WERI-Rb-1 (cell line): ENCODE measurements at places on chromosomes 7 and 10.

DNA sequence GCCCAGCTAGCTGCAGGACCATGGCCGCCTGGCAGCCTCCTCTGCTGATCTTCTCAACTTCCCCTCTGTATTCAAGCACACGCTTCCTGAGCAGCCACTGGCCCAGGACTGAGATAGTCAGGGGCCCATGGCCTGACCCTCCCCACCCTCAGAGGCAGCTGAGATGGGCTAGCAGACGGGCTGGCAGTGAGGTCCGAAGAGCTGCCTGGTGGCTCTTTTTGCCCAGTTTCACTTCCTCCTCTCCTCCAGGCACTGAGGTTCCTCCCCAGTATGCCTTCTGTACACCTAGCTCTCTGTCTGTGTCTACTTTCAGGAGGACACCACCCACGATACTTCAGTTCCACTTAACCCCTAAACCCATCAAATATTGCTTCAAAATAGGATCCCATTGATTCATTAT, 395.6 kb downstream of the TNS3 start:
- no peak for DNase-seq

- DNase-seq, result no peak
Observed at GRCh38 chr10:1126461-1126860, 70.3 kb downstream of the WDR37 start.

DNA sequence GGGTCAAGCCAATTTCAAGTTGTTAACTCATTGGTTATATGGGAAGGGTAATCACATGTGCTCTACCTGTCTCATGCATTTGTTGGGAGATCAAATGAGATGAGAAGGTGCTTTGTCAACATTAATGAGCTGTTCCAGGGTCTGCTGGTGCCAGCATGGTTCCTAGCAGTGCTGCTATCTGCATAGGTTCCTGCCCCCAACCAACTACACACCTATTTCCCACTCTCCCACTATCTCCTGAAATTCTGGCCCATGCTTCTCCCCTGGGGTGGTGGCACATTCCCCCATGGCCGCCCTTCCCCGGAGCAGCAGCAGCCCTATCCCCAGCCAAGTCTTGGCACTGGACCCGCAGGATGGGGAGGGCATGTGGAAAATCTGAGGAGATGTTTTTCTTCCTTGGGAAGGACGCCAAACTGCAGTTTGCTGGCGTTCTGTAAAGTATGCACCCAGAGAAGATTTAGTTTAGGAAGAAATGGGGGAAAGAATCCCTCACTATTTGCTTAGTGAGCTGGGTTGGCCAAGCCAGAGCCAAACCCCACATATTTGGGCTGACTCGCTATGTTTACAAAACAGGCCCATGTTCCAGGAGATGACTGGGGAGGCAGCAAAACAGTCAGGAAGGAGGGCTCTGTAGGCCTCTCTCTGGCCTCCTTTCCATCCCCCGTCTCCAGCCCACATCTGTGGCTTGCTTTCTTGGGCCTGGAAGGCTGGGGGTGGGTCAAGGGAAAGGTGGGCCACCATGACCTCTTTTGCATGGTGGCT, 42.5 kb downstream of the PPP1R3C start:
- DNase-seq, result no peak

DNA sequence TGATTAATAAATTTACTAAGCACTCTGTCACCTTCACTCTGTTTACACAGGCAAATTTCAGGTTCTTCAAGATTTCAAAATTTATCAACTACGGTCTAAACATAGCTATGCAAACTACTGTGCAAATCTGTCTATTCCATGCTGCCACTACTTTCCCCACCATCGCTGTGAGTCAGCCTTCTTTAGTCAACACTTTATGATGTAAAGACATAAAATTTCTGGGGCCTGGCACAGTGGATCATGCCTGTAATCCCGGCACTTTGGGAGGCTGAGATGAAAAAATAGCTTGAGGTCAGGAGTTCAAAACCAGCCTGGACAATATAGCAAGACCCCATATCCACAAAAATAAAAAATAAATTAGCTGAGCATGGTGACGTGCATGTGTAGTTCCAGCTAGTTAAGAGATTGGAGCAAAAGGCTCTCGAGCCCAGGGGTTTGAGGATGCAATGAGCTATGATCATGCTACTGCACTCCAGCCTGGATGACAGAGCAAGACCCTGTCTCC, 42.6 kb downstream of the CNOT4 start:
- DNase-seq, result no peak

GRCh38 chr10:79496896-79497295, 15.4 kb upstream of the EIF5AL1 start:
- no peak for DNase-seq

DNA sequence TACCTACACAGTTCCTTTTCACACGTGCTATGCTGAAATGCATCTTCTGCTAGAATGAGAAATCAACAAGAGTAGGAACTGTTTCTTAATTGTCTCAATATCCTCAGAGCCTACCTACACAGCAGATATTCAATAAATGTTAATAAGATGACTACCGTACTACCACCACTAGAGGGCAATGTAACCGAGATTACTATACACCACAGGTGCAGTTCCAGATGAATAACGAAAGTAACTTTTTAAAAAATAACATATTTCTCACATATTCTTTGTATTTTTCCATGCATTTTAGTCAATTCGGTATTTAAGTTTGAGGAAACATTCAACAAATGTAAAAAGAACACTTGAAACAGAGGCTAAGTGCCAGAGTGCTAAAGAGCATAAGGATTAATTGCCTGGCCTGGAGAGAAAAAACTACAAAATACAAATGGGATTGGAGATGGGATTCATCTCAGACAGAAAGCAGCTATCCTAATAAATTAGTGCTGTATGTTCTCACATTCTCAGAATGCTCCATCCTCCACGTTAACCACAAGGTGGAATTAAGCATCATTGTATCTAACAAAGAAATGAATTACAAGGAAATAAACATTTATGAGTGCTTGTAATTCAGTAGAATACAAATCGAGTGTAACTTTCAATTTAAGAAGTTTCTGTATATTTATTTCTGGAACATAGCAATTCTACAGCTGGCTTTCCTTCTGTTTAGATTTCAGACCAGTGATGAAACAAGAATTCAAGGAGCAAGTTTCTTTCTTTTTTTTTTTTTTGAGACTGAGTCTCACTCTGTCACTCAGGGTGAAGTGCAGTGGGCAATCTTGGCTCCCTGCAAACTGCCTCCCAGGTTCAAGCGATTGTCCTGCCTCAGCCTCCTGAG, 20.3 kb upstream of the HECTD2 start:
- DNase-seq, result no peak

GRCh38 chr7:97116308-97116707, 1.2 kb upstream of the SDHAF3 start:
- DNase-seq, result no peak

- DNase-seq, result no peak
Observed at GRCh38 chr10:6320320-6321010, 117.7 kb downstream of the PFKFB3 start.

GRCh38 chr7:155796381-155797261, 15.6 kb downstream of the SHH start:
- peak; percentile 46 for DNase-seq

DNA sequence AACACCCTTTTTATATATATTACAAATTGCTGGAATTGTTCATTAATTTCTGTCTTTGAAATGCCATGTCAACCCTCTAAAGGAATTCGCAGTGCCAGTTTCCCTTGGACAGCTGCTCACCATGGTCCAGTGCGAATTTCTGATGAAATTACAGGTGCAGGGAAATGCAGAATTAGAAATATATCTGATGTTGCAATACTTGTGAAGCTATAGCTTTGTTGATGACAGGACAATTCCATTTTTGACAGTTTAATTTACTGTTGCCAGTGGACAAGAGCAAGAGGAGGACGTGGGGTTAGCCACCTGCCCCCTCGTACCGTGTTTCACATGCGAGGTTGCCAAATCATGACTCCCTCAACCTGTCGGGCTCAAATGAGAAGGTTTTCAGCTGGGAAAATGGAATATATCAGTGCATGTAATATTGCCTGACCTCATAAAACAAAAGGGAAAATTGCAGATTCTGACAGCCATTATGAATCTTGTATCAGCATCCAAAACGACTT, 140.6 kb downstream of the MGMT start:
- DNase-seq, result no peak

- no peak for DNase-seq
Observed at GRCh38 chr10:74589226-74589673, 237.2 kb upstream of the KAT6B start.

DNA sequence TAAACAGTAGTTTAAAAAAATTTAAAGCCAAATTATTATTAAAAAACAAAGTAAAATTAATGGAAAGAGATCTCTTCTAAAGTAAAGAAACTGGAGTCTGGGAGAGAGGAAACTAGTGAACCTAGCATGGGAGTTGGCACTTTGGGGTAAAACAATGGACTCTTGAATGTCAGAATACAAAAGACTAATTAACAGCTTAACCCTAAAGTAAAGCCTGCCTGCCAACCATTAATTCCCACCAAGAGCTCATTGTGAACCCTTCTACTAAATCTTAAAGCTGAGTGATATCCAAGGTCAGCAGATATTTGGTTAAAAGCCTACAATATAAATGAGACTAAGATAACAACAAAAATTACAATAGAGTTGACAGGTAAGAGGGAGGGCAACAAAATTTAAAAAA, 36.5 kb downstream of the KMT2C start:
- DNase-seq, result no peak

DNA sequence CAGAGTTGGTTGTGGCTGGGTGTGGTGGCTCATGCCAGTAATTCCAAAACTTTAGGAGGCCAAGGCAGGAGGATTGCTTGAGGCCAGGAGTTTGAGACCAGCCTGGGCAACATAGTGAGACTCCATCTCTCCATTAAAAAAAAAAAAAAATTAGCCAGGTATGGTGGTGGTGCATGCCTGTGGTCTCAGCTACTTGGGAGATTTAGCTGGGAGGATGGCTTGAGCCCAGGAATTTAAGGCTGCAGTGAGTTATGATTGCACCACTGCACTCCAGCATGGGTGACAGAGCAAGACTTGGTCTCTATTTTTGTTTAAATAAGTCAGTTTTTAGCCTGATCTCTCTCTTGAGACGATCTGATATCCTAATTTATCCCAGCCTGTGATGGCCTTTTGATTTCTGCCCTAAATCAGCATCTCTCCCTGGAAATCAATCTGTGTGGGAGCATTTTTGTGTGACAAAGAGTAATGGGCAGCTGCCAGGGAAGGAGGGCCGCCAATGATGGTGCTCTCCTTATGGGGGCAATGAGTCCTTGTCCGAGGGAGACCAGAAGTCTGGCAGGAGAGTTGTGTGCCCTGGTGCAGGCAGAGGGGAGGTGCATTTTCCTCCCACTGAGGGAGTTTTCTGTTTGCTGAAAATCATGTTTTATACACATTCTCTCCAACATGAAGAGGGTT, 111.0 kb downstream of the NRP1 start:
- no peak for DNase-seq

DNA sequence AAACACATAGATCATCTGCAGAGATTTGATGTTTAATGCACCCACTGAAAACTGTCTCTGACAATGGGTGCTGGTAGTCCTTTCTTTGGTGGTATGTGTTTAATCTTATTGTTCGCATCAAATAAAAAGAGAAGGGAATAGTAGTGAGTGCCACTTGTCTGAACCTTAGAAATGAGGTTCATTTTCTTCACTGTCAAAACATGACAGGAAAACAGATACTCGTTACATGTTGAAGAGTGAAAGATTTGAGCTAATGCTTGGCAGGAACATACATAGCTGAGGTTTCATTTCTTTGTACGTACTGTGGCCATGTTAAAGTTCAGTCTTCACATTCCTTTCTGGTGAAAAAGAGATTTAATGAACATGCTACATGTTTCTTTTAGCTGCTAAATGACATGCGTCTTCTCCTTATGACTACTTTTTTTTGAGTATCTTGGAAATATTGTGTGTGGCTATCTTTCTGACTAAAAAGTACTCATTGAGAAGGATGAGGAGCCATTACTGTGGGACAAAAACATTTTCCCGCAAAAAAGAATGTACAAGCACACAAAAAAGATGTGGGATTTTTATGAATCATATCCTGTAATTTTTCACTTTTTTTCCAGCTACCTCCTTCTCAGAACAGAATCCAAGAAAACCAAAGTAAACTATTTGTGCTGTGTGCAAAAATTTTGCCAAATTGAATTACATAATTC, 108.0 kb downstream of the TWIST1 start:
- no peak for DNase-seq

GRCh38 chr7:47724335-47724982, 142.5 kb upstream of the TNS3 start:
- DNase-seq, result no peak

- no peak for DNase-seq
Observed at GRCh38 chr10:96556003-96556402, 30.8 kb downstream of the TM9SF3 start.

DNA sequence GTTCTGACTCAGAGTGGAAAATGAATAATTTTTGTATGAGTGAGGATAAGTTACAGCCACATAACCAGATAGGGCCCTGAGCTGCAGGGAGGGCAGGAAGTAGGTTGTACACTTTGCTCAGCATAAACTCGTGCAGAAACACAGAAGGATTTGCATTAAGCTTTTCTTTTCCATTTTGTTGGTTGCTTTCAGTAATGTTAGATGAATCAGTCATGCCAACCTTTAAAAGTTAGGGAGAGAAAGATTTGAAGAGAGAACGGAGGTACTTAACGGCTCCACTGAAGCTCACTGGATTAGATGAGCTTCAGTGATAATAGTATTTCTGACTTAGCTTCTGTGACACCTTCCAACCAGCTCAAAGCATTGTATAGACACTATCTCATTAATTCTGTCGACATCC, 348.1 kb downstream of the GATA3 start:
- DNase-seq, result no peak

- no peak for DNase-seq
Observed at GRCh38 chr7:108407676-108408075, 48.6 kb downstream of the NRCAM start.

DNA sequence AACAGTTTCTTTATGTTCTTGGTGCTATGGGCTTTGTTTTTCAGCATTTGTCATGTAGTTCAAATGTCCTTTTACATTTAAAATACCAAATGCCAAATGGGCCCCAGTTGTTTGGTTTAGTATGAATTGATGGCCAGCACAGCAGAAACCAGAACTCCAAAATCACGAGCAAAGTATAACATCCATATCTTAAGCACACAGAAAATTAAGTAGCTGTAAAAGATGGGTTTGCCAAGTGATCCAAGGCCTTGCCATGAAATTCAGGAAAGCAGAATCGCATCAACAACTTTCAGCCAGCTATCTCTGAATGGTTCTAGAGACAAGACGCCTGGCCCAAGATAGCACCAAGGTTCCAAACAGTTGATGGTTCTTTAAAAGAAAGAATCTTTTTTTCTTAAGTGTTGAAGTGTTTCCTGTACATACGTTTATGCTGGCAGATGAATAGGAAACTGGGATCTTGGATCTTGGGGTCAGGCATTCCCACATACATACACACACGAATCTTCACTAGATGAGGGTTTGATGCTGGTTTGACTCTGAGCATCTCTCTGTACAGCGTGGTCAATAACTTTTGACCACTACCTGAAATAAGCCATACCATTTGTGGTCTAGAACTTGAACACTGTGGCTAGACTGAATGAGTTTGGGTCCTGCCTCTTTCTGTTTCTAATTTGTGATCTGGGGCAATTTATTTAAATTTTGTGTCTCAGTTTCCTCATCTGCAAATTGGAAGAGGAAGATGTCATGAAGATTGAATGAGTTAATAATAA, 711.8 kb downstream of the KCNMA1 start:
- DNase-seq, result no peak
